Kidney tubule cell (primary cell): ENCODE measurements at places on chromosomes 6 and 20.

DNA sequence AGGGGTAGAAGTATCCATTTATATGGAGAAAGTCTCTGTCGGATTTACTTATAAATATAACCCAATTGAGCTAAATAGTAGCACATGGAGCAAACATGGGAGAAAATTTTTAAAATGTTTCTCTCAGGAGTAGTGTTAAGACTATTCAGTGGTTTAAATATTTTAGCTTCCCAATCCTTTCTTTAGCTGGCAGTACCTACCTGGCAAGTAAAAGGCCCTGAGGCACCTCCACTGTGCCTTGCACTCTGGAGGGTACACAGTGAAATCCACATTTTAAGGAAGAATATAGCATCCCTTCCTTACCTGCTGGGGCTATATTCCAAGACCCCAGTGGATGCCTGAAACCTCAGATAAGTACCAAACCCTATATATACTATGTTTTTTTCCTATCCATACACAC, 124.2 kb downstream of the KLHL32 start:
- DNase-seq = no peak

- DNase-seq = peak; percentile 71
These were observed 82.2 kb upstream of the OPRM1 start for GRCh38 chr6:153956808-153957207.

DNA sequence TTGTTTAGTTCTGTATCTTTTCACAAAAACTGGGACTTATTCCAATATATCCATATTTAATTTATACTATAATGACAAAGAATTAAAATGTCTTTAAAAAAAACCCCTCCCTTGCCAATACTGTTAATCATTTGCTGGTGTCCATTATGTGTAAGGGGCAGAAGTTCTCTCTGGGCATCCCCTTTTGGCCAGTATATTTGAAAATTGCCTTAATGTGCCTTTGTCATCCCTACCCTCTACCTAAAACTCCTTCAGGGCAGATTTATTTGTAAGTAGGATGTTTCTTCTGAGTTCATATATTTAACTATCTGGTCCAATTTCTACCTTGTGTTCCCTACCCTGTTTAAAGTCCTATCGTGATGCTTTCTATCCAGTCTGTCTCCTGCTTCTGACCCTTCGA, 62.9 kb downstream of the ARHGAP18 start:
- DNase-seq = no peak

- DNase-seq = no peak
These were observed 731.6 kb upstream of the MMS22L start for GRCh38 chr6:98014442-98015201.

GRCh38 chr6:161635975-161636374, 362.1 kb upstream of the AGPAT4 start:
- DNase-seq = no peak

DNA sequence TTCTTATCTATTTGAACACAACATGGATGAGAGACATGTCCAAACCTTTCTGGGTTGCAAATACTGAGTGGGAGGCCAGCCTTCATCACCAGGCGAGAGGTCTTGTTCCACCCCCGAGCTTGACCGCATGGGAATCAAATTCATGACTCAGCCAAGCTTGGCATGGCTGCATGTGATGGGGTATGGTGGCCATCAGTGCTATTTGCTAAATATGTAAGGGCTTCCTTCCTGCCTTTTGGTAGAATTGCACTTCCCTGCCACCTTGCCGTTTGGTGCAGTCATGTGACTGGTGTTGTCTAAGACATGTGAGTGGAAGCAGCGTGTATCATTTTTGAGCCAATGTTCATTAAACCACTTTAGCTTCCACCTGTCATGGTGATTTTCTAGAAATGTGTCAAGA, 508.9 kb upstream of the SULF2 start:
- peak; percentile 63 for DNase-seq
